HFFc6 (cell line): ENCODE measurements at places on chromosomes 2 and 18. TPM values are rescaled to one million over a fixed set of nuclear protein-coding genes. Genes with fewer than 3 reads are reported as not detected.

The UGT1A3 gene
- total RNA-seq = not detected in 3 replicates

The TMEM163 gene
- not detected in 3 replicates for total RNA-seq

The SLC9A4 gene
- total RNA-seq = 0.04 TPM in 1 of 3 replicates, not detected in the others

The THSD7B gene
- 0.16 to 0.25 TPM in 2 of 3 replicates, not detected in the other for total RNA-seq

The LOXL3 gene
- total RNA-seq = 56.8 to 72.9 TPM (median 60.4 TPM) in 3 replicates
